Stimulated activated CD4-positive, alpha-beta T cell treated with anti-CD3 and anti-CD28 coated beads, Interleukin-2, amount 100 ng/mL, for 4 hours (primary cell): ENCODE measurements at places on chromosomes 6 and 20.

- DNase-seq: no peak
Observed at GRCh38 chr6:52152711-52153160, 33.4 kb upstream of the IL17A start.

GRCh38 chr6:159989492-159990480 is 20.9 kb downstream of the IGF2R start:
- DNase-seq: no peak

DNA sequence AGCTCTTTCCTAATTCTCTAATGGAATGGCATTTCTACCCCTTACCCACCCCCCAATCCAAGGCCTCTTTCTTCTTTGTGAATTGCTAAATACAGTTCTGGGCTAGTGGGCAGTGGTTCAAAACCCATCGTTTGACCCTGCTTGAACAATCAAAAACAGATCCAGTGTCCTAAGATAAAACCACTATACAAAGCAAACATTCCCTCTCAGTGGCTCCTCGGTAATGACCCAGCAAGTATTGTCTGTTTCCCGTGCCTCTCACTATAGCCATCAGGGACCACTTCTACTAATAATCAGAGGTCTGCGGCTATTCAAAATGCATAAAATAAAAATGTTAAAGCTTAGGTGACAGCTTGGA is 143.5 kb upstream of the AKAP12 start:
- DNase-seq: no peak

GRCh38 chr6:54206510-54206909 is 95.3 kb downstream of the MLIP start:
- no peak for DNase-seq

- no peak for DNase-seq
Observed at GRCh38 chr6:168215121-168215808, 104.3 kb downstream of the DACT2 start.

GRCh38 chr6:127457456-127458064 is 1.6 kb downstream of the KIAA0408 start:
- no peak for DNase-seq

DNA sequence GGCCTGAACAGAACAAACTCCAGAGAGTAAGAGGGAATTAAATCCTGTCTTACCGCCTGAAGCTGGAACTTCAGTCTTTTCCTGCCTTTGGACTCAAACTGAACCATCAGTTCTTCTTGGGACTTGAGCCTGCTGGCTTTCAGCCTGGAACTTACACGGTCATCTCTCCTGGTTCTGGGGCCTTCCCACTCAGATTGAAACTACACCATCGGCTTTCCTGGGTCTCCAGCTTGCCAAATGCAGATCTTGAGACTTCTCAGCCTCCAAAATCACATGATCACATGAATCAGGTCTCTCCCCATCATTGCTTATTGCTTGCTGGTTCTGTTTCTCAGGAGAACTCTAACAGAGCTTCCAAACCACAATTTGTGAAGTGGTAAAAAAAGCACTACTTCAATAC is 276.3 kb downstream of the KIF16B start:
- DNase-seq: no peak

DNA sequence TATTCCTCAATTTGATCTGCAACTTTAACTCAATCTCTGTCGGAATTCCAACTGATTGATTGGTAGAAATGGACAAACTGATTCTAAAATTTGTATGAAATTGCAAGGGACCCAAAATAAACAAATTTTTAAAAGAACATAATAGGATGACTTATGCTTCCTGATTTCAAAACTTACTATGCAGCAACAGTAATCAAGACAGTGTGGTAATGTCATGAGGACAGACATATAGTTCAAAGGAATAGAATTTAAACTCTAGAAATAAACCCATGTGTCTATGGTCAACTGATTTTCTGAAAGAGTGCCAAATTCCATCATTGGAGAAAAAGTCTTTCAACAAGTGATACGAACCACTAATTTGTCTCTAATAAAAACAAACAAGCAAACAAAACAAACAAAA is 1320.1 kb upstream of the GJE1 start:
- no peak for DNase-seq

GRCh38 chr6:165060720-165061119 is 248.7 kb downstream of the C6orf118 start:
- DNase-seq: no peak
